Brain pericyte (primary cell): ENCODE measurements at places on chromosomes 3 and 15.
A peak's percentile ranks its signal among the peaks of the same experiment; 100 is the strongest.

GRCh38 chr3:33170531-33170930, 48.1 kb downstream of the SUSD5 start:
- no peak for DNase-seq

GRCh38 chr15:63902671-63903035, 68.9 kb upstream of the HERC1 start:
- no peak for DNase-seq

DNA sequence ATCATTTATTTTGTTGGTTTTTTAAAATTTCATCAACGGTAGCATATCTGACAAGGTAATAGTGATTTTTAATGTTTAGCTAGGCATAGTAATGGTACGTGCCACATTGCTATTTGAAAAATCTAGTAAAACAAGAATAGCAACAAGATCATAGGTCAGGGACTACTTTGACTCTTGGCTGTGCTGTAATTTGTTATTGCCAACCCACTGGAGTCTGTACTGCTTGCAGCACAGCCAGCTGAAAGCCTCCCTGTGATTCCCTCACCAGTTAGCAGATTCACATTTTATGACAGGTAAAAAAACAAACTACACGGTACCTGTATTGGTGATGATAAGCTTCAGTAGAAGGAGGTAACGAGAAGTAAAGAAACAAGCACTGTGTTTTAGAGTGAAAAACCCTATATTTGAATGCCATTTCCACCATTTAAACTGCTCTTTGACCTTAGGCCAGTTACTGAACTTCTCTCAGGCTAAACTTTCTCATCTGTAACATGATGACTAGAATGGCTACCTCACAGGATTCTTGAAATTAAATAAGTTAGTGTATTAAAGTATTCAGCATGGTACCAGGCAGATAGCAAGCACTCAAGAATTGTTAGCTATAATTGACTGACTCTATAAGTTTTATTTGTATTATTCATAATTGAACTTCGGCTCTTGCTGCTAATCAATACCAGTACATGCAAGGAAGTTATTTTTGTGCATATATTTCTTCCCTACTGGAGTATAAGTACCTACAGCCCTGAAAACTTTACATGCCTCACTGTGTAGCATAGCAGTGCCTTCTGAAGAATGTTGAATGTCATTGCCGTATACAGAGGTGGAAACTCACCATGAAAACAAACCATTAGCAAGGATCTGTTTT, 16.1 kb downstream of the FILIP1L start:
- DNase-seq = no peak

- DNase-seq = no peak
Observed at GRCh38 chr3:107950417-107950816, 140.4 kb downstream of the CD47 start.

DNA sequence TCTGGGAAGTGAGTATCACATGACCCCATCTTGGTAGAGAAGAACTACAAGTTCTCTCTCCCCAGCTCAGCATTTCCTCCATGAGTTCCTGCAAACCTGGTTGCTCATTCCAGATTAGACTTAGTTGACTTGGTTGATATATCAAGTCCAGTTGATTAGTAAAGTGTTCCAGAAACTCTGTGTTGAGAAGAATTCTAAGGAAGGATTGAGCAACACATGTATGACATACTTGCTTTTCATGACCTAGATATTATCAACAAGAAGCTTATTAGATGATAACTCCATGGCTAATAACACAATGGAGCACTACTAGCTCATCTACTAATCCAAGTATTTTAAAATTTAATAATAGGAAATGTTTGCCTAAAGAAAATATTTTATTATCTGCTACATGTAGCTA, 6.4 kb upstream of the EID1 start:
- DNase-seq = no peak

GRCh38 chr3:195823280-195823679, 11.6 kb upstream of the MUC4 start:
- DNase-seq = no peak

DNA sequence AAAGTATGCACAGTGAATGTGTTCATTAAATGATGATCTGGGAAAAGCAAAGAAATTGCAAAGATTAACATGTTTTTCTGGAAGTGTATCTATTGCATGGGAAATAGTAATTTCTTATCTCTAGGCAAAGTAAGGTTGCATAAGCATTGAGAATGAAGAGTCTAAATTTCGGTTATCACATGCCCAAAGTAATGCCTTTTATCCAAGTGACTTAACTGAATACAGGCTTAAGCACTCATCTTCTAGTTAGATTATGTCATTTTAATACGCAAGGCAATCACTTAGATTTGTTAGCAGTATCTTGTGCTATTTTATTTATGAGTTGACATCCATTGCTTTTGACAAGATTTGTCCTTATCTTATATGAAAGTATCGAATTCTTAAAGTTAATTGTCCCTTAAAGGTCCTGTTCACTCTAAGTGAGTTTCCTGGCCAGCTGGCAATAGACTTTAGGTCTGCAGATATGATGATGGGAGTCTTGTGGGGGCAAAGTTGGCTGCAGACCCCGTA, 100.5 kb downstream of the NAALADL2 start:
- no peak for DNase-seq

- DNase-seq = no peak
Observed at GRCh38 chr3:48708481-48708889, 8.5 kb downstream of the IP6K2 start.

DNA sequence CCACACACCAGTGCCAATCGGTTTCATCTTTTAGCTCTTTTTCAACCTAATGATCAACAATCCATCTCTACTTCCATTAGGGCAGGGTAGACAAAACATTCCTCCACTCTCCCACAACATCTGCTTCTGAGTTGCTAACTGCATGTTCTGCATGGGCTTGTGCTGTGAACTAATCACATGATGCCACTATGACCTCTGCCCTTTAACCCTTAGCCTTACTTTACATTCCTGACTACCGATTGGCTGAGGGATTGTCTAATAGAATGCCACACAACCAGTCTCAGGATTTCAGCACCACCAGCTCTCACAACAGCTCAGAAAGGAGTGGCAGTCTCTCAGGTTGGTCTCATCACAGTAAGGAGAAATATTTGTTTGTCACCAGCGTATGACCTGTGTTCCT, 562.8 kb downstream of the ROBO2 start:
- DNase-seq = no peak

- DNase-seq = peak; percentile 70
Observed at GRCh38 chr3:104750581-104750980, 616.1 kb upstream of the ALCAM start.

- DNase-seq = no peak
Observed at GRCh38 chr3:170180079-170180907, 1.2 kb downstream of the PHC3 start.

DNA sequence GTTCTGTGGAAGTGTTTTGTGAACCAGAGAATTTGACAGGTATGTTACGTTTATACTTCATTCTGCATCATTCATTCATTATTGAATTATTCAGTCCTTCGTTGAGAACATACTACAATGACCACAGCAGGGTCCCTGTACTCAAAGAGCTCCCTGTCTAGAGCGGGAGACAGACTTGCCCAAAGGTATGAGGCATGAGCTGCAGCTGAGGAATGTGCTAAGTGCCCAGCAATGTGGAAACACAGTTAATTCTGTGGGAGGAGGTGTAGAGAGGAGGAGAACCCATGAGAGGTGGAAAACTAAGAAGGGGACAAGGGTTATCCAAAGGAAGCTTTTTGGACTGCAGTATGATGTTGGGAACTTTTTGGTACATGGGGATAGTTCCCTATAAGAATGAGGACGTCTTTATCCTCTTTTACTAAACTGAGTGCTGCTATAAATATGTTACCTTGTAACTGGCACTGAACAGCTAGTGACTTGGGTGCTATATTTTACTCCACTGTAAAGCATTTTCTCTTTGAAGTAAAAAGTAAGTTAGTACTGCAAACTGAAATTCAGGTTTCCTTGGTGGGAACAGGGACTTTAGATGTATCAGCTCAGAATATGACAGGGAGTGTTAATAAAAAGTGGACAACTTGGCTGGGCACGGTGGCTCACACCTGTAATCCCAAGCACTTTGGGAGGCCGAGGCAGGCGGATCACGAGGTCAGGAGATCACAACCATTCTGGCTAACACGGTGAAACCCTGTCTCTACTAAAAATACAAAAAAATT, 5.7 kb downstream of the SMAD3 start:
- no peak for DNase-seq

GRCh38 chr3:30281526-30281925, 324.9 kb upstream of the TGFBR2 start:
- no peak for DNase-seq

DNA sequence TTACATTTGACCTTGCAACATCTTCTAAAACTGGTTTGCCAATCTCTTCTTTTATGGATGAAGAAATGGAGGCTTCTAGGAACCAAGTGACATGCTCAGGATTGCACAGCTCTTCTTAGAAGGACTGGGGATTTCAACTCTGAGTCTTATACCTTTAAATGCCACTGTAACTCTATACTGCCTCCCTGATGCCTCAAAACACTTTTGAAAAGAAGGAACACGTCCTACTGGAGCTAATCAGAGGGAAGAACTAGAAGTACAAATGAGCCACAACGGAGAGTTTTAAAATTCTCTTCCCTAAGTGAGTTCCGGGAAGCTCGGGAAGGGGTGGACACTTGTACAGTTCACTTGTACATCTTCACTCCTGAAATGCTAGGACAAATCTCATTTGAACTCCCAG, 949 bp upstream of the MITF start:
- DNase-seq = no peak

DNA sequence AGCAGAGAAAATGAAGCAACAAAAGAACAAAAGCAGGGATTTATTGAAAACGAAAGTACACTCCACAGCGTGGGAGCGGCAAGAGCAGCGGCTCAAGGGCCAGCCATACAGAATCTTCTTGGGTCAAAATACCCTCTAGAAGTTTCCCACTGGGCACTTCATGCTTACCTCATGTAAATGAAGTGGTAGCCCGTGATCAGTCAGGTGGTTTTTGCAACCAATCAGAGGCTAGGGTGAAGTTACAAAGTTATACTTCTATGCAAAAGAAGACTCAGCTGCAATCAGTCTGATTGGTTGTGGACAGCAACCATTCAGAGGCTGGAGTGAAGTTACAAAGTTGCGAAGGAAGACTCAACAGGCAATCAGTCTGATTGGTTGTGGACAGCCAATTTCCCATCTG, 37.8 kb upstream of the TRH start:
- peak; percentile 13 for DNase-seq

- DNase-seq = no peak
Observed at GRCh38 chr15:28907338-28907960, 21.7 kb downstream of the APBA2 start.

GRCh38 chr15:52199271-52199670, 8.1 kb upstream of the GNB5 start:
- no peak for DNase-seq

- no peak for DNase-seq
Observed at GRCh38 chr15:38304481-38304880, 51.8 kb downstream of the SPRED1 start.

DNA sequence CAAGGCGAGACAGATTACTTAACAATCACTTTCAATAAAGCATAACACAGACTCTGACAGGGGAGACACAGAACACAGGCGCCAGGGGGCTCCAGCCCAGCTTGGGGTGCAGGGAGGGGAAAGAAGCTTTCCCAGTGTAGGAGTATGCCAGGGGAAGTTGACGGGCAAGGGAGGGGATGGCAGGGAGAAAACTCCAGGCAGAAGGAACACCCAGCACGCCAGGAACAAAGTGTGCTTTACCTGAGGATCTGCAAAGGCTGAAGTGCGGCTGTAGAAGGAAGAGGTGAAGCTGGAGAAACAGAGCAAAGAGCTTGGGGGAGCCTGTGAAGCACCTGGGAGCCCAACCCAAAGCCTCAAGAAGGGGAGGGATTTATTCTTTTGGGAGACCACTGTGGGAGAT, 12.1 kb downstream of the RGMA start:
- DNase-seq = no peak

DNA sequence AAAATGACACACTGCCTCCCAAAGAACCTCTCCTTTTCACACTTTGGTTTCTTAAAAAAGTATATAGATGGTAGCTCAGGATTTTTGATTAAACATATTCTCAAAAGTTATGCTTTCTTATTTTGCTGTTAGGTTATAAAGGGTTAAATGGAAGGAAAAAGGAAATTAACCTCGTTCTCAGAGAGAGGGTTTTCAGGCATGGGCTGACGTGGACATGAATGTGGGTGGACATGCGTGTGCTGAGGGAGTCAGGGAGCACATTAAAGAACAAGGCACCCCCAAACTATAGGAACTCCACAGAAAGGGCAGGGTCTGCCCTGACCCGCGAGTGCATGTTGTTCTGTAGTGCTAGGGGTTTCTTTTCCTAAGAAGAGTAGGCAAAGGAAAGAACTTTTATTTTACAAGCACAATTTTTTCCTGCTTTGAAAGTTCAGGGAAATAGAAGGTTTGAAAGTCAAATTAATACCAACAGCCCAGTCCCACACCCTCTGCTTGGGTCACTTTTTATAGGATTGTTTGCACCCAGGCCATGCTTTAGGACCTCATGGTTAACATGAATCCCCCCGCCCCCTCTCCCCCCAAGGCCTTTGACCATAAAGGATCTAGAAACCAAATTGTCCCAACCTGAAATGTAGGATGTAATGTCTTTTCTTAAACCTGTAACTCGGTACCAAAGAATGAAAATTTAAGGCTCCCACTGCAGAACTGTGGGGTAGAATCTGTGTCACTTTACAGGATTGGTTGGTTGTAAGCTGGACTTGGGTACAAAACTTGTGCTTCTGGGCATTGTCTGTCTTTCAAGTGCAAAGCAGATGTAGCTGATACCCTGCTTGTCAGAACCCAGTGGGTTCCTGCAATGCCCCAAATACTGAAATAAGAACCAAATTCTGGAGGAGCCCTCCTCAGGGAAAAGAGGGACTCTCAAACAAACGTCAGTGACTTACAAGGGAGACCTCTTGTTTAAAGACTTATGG, 58.5 kb upstream of the CCR4 start:
- DNase-seq = no peak

GRCh38 chr3:149832086-149832485, 19.1 kb downstream of the RNF13 start:
- no peak for DNase-seq

DNA sequence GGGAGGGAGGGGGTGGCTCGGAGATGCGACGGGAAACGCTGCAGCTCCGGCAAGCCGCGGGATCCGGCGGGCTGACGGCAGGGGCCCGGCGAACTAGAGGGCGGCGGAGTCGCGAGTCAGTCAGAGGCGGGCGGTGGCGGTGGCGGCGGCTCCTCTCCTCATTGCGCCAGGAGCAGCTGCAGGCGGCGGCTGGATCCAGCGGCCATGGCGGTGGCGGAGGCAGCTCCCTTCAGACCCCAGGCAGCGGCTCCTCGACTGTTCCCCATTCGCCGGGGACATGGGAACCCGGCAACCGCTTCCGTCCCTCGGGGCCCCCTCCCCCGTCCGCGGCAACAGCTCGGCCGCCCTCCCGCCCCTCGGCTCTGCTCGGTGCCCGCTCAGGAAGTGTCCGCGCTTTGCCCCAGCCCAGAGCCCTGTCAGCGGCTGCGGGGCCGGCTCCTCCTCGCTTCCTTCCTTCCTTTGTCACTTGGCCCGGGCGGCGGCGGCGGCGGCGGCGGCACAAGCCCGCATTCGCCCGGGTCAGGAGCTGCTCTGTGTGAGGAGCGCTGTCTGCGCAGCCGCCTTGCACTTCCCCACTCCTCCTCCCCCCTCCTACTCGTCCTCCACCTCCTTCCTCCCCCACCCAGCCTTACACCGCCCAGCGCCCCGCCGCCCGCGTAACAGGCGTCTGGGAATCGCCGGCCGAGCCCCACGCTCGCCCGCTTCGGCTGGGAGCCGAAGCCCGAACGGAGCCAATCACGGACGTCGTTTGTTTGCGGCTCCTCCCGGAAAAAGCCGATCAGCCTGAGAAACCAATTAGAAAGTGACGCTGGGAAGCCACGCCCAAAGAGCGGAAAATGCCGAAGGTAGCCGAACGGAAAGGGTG, at the start of gene GSK3B:
Gene GSK3B, minus strand, starts transcription at position 537 of the 865 bp plus-strand sequence. CDS start 1,013 bp downstream, outside the sequence.
- DNase-seq = peak; percentile 38
